ENCODE measurements at places on chromosomes 7 and 10. TPM values are rescaled to one million over a fixed set of nuclear protein-coding genes. Genes with fewer than 3 reads are reported as not detected.

- DNase-seq = no peak
Observed at GRCh38 chr10:26481914-26482550, 43.9 kb downstream of the APBB1IP start.

DNA sequence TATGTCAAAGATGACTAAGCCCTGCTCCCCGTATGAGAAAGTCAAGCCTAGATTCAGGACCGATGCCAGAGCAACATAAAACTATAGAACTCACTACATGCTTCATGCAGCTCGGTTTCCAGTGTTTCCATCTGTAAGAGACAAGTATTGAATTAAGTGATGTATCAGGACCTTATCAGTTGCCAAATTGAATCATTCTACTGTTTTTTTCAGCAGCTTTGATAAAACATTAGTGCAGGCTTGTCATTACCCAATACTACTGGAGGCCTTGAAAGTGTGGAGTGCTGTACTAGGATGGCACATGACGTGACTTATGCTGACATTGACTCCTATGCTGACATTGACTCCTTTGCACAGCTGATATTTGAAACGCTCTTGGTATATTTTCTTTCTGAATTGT, 10.8 kb upstream of the NRP1 start:
- DNase-seq = no peak

GRCh38 chr10:51527522-51528219, 171.7 kb downstream of the CSTF2T start:
- DNase-seq = no peak

The C10orf67 gene
- total RNA-seq = 0.51 TPM

DNA sequence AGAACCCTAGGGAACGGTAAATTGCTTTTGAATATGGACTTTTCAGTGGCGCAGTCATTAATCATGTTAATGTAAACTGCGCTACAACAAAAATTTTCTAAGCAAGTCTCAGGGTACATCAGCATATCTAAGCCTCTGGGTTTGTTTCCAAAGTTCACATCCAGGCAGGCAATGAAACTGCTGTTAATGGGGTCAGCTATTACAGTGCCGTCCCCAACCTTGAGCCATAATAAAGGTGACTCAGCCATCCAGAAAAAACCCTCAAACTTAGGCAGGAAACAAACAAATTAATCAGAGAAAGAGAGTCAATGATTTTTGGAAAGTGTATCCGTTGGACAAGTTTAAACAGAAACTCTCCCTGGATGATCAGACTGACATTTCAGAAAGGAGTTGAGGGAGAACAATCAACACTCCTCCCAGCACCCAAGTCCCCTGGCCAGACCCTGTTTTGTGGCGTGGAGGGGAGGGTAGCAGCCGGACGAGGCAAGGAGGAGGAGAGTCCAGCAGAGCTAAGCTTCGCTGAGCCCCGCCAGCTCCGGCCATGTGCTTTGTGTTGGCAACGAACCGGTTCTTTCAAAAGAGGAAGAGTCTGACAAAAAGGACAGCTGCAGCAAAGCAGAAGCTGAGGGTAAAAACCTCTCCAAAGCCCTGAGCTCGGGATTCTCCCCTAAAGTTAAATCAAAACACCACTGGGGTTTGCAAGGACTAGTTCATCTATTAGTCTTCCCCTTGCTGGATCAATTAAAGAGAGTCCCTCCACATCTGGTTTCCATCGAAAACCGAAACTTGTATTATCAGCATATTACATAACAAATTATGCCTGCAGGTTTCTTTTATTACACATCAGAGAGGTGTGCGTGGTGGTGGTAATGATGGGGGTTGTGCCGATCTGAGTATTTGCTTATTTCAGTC, 3.6 kb downstream of the FAM53B start:
- DNase-seq = peak; percentile 88

The ATP5MK gene
- total RNA-seq = 1,179 TPM

DNA sequence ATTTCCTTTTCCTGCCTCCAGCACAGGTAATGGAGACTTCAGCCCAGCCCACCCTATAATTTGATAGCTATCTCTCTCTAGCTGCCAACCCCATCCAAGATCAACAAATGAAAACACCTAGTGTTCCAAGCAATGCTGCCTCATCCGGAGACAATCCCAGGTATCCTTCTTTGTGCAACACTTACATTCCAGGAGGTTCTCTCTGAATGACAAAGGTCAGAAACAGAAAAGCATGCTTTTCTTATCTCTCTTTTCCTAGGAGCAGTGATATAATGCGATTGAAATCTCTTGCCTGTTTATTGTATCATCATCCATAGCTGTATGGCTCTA, 699.3 kb downstream of the INHBA start:
- no peak for DNase-seq
